SJSA1 (cell line): ENCODE measurements at places on chromosomes 16 and 17.

DNA sequence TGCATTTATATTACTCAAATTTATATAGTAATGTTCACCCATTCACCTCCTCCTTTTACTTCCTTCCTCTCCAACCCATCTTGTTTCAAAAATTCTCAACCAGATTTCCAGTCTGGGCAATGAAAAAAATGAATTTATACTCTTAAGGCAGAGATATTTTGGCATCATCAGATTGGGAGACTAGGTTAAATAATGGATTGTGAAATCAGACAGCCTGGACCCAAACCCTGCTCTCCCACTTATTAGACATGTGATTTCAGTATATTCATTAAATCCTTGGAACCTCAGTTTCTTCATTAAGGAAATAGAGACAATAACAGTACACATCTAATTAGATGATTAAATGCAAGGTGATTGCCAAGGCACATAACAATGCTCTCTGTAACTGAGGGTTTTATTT is 7.8 kb downstream of the ACSM1 start:
- no peak for DNase-seq

- DNase-seq = peak; percentile 50
Measured at GRCh38 chr16:50334106-50334975, 34.4 kb downstream of the BRD7 start.

DNA sequence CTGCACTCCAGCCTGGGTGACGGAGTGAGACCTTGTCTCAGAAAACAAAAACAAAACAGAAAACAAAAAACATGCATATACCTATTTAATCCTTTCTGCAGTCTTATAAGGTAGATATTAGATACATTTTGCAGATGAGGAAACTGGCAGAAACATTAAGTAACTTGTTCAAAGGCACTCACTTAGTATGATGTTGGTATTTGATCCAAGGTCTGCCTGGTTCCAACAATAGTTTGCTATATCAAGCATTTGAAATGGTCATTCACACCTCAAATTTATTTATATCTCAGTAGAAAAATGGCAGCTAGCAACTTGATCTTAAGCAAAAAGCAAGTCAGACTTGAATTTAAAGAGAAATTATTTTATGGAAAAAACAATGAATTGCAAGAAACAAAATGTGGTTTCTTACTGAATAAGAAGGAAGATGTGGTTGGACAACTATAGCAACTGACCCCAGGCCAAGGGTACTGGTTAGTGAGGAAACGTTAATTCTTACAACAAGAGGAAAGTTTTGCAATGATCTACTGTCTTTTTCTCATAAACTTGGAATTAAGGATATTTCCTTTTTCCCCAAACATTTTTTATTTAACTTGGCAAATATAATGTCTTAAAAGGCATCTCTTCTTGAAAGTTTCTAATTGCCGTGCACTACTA is 19.7 kb downstream of the DHRS7B start:
- DNase-seq = no peak

DNA sequence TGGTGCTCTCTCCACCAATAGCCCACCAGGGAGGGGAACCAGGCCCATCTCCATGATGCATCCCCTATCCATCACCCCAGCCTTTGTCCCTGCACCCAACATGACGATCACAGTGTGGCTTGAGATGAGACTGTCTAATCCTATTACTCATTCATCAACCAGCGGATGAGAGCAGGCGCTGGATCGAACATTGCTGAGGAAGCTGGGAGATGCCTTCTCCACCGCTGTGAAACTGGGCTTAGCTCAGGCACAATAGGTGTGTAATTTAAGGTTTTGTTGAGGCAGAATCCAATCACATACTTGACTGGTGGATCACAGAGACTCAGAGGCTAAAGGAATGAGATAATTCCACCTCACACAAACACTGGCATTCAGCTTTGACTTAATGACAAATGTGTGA is 64.6 kb upstream of the IRX3 start:
- DNase-seq = no peak

DNA sequence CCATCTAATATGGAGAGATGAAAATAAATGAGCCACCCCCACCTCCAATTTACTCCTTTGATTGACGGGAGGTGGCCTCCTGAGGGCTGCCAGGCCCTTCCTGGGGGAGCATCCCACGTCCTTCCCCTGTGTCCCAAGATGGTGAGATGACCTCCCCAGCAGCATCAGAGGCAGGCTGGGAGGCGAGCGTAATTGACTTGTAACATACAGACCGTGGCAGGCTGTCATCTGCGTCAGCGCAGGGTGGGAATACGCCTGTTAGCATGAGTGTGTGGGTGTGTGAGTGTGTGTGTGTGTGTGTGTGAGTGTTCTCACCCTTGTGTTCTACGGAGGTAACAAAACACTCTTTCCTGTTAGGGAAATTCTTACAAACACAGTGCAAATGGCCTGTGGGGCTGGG is 156.9 kb upstream of the CIBAR2 start:
- no peak for DNase-seq

DNA sequence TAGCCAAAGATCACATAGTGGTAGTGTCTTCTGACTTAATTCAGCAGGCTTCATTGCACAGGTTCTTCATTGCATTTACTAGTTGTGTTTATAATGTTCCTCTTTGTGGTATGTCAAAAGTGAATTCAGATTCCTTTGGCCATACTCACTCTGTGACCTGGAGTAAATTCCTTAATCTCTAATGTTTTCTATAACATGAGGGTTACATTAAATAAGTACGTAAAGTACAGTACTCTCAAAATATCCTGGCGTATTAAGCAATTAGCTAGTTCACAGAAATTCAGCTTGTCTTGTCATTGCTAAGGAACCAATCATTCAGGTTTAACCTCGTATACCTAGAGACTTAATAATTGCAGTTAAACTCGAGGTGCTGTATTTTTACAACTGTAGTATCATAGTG is 4.2 kb downstream of the RPS6KB1 start:
- no peak for DNase-seq

- no peak for DNase-seq
Measured at GRCh38 chr17:81866440-81867169, 4.5 kb downstream of the ARHGDIA start.

- no peak for DNase-seq
Measured at GRCh38 chr16:27980919-27981700, 82.4 kb downstream of the GSG1L start.

- peak; percentile 66 for DNase-seq
Measured at GRCh38 chr16:89478576-89479221, 11.7 kb downstream of the ANKRD11 start.

- peak; percentile 14 for DNase-seq
Measured at GRCh38 chr16:23650674-23651416, 9.6 kb downstream of the DCTN5 start.
